ENCODE measurements at places on chromosomes 1 and 21.

DNA sequence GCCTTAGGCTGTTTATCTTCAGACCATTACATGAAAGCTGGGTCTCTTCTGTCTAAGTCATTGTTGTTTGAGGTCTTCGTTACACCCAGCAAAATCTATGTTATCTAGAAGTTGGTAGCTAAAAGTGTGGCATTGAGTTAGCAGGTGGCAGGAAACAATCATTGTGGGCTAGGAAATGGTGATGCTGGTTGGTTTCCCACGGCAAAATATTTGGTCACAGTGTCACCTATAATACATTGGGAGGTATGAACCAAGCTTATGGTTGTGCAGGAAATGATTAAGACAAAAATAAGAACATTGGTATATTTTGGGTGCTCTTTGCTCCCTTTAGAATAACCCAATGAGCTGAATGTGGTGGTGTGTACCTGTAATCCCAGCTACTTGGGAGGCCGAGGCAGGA, 169.7 kb downstream of the TRIM33 start:
- peak; percentile 62 for DNase-seq

DNA sequence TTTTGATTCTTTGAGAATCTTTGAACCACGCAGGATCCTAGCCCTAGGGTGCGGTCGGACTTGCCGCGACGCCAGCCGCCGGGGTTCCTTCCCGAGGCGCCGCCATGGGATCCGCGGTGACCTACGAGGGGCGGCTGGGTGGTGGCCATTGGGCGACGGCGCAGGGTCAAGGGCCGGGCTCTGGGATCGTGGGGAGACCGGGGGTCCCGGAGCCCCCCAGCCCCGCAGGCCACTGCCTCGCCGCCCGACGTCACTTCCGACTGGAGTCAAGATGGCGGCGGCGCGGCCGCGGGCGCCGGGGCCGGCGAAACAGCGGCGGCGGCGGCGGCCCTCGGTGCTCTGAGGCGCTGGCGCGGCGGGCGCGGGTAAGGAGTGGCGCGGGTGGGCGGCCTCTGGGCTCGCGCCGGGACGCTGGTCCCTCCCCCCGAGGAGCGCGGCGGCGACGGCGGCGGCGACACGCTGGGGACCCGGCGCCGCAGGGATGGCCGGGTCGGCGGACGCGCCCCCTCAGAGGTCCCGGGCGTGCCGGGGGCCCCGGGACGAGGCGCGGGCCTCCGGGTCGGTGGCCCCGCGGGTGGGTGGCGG, at the start of gene PRDM2:
Gene PRDM2 (plus strand): TSS at position 253 of the 585 bp plus-strand sequence. CDS start 15,418 bp downstream, outside the sequence.
- DNase-seq: peak; percentile 49

DNA sequence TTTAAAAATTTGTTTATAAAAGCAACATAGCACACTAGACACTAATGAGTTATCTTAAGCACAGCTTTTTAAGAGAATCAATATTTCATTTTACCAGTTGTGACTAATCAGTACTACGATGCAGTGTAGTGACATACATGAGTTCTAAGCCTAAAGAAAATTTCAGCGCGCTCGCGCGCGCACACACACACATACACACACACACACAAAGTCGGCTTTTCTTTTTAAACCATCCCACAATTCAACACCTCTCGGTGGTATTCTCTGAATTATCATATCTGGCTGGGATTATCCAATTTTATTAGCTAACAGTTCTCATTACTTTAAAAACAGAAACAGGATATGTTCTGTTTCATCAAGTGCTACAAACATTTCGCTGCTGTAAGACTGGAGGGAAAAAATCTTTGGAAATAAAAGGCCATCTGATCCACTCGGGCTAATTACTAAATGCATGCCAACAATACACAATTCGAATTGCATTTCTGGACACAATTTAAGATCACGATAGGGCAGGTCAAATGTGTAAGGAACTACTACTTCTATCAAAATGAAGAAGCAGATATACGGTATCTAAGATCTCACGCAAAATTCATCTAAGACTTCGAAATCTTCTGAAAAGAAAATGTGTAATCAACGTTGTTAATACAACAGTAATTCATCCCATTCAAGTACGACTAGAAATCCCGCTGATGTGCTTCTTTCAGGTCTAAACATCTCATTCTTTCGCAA, 1.2 kb downstream of the TUT4 start:
- peak; percentile 73 for DNase-seq

DNA sequence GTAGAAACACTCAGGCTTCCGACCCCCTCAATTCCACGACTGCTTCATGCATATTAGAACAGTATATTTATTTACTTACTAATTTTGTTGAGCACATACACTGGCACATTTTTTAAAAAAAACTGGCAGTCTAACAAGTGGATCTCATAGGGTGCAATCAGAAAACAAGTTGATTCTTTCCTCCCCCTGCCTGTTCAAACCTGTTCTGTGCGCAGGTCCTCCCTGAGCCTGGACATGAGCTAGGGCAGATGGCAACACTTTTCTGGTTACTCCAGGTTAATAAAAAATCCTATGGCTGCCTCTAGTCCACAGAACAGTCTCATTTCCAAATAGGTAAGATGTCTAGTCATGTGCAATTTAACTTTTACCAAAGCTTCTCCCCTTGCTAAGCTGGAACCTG, 18.6 kb downstream of the HSD11B1 start:
- no peak for DNase-seq

- peak; percentile 51 for DNase-seq
Measured at GRCh38 chr21:42162831-42163510, 56.0 kb upstream of the ABCG1 start.

GRCh38 chr1:75613916-75614315, 3.0 kb upstream of the SLC44A5 start:
- DNase-seq: no peak

DNA sequence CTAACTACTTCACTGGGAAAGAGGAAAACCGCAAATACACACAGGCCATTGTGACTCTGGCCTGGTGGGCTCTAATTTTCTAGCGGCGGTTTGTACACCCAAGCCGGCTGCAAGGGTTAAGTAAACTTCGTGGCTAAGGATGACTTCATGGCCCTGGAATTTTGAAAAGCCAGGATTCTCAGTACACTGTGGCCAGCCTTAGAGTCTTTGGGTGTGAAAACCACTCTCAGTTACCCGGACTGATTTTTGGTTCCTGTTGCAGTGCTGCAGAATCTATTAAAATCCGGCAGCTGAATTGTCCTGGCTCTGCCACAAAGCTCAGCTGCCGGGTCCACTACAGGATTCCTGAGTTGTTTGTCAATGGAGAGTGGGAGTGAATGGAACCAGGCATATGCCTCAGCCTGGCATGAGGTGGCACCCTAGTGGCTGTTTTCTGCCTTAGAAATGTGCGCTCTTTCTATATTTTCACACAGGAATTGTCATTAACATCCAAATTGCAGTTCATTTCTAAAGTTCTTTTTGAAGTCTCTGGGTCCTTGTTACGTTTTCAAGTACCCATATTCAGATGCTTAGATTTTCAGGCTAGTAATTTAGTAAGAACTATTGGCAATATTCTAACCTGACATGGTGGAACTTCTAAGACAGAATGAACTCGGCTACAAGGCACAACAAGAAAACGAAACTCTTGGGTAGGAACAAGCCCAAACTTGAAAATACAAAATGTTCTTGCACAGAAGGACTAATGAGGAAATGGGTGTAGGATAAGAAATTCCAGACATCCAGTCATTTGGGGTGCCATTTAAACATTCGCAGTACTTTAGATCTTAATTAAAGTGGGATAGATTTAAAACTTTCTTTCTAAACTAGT, 255.9 kb downstream of the NFIA start:
- DNase-seq: no peak

DNA sequence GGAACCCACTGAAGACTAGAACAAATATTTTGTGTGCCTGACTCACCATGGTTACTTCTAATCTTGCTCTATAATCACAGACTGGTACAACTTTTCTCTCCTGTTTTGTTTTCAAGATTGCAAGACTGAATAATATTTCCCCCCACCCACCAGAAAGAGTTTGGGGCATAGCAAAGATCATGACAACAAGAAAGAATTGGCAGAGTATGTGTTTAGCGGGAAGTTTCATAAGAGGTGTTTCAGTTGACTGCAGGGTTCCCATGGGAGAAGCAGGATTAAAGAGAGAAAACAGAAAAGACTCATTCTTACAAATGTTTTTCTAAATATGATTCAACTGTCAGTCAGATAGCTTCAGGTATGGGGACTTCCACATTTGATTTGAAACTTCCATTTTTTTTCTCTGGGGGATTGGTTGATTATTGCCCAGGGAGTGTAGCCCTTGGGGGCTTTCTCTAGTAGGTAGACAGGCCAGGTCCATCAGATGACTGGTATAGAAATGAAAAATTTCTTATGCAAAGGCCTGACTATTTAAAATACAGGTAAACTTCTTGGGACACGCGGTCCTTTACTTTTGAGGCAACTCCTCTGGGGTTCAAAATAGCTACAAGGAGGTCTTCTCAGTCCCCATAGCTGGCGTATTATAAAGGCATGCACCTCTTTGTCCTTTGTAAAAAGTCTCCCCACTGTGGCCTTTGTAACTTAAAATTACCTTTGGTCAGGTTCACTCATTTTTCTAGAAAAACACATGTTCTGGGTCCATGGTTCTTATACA, 13.9 kb downstream of the OR14I1 start:
- DNase-seq: no peak
